ENCODE measurements at places on chromosomes 6 and 20.
A peak's percentile ranks its signal among the peaks of the same experiment; 100 is the strongest.

DNA sequence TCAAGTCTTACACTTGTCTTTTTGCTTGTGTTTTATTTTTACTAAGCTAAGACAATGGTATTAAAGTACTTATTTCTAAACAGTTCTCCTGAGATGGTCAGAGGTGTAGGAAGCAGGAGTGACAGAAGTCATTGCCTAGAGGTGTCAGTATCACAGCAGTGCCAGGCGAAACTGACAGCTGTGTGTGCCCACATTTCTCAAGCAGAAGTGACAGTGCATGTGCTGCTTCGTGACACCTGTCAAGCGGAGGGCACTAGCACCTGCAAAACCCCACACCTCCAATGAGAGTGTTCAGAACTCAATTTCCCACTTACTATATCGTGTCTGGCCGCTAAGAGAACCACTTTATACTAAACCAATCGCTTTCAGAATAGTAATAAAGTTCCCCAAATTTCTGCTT, 82.8 kb downstream of the SLC23A2 start:
- no peak for DNase-seq

DNA sequence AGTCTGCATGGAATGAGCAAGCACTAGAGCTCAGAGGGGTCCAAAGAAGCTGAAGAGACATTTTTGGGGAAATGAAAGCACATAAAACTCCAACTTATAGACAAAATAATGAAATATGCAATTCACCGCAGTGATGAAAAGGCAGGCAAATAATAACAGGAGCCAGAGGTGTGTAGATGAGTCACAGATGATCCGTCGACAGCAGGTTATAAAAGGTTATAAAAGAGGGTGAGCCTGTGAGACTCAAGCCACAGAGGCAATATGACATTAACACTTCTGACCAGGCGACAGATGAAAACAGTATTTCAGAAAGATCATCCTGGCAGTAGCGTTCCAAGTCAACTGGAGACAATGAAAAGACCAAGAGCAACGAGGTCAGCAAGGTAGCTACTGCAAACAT, 35.8 kb upstream of the ANKRD60 start:
- no peak for DNase-seq

GRCh38 chr20:34753706-34754461, 49.7 kb downstream of the TP53INP2 start:
- no peak for DNase-seq

DNA sequence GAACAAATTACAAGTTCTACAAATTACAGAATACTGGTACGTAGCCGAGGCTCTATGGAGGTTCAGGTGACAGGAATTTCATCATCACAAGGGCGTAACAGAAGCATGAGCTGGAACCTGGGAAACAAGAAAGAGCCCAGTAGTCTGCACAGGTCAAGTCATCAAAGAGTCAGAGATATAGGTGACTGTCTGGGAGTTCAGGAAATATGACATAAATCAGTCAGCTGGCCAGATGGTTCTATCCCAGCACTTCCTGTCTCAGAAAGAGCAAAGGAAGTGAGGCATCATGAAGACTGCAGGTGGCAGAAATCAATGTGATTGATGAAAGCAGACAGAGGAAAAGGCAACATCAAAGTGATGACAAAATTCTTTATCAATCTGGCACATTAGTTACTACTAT, 23.3 kb downstream of the MYCT1 start:
- no peak for DNase-seq

GRCh38 chr6:29925727-29926412, 16.5 kb upstream of the HLA-A start:
- no peak for DNase-seq

GRCh38 chr6:22091424-22091948, 205.3 kb downstream of the PRL start:
- no peak for DNase-seq

- DNase-seq, result no peak
Observed at GRCh38 chr6:119128252-119128912, 49.9 kb upstream of the FAM184A start.

DNA sequence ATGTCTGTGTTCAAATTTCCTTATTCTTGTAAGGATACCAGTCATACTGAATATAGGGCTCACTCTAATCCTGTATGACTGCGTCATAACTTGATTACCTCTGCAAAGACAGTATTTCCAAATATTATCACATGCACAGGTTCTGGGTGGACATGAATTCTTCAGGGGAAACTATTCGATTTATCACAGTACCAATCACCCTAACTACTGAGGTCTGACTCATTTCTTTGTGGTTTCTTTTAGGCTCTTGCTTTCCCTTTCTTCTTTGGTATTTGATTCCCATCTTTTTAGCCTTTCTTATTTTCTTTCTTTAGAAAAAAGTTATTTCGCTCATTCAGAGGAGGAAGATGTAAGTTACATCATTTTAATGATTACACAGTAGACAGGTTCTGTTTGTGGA, 40.3 kb upstream of the TBX18 start:
- no peak for DNase-seq

GRCh38 chr20:62875419-62876361, 14.1 kb upstream of the TCFL5 start:
- DNase-seq, result peak; percentile 72

GRCh38 chr6:154653385-154653784, 79.8 kb upstream of the SCAF8 start:
- DNase-seq, result no peak

- DNase-seq, result no peak
Observed at GRCh38 chr20:44684047-44684967, 30.9 kb upstream of the CCN5 start.

DNA sequence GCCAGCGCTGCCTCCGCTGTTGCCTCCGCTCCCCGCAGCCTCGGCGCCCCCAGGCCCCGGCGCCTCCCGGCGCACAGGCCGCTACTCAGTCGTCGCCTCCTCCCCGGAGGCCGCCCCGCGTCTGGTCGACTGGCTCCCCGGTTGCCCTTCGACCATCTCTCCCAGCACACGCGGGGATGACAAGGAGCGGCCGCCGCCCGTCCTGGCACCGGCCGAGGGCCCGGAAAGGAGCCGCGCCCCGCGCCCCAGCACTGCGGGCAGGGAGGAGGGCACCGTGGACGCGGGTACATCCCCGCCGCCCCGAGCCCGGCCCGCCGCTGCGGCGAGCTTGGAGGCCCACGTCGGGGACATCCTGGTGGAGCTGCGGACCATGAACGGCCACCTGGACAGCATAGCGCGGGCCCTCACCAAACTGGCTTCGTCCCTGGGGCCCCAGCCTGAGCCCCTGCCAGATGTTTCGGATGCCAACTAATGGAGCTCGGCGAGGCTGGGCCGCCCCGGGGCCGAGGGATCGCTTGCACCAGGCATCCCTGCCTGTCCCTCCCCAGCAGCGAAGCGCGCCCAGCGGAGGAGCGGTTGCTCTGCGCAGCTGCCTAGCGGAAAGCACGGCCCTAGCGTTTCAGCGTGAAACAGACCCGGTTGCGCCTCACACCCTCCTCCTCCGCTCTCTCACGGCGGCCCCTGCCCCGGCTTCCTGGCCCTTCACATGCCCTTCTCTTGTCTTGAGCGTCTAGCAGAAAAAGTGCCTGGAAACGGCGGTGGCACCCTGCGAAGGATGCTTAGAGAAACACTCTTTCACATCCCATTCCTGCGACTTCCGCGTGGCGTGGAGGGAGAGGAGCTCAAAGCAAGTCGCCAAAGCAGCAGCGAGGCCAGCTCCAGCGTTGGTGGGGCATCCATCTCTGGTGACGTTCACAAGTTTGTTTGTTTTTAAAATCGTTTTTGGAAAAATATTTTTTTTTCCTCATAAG, 285.8 kb upstream of the SUPT3H start:
- no peak for DNase-seq

GRCh38 chr6:152180601-152181000, 373.1 kb downstream of the ESR1 start:
- no peak for DNase-seq

- DNase-seq, result no peak
Observed at GRCh38 chr6:2857580-2858337, 16.1 kb upstream of the SERPINB1 start.

GRCh38 chr6:41132254-41132653, 21.9 kb downstream of the TREML1 start:
- DNase-seq, result no peak

DNA sequence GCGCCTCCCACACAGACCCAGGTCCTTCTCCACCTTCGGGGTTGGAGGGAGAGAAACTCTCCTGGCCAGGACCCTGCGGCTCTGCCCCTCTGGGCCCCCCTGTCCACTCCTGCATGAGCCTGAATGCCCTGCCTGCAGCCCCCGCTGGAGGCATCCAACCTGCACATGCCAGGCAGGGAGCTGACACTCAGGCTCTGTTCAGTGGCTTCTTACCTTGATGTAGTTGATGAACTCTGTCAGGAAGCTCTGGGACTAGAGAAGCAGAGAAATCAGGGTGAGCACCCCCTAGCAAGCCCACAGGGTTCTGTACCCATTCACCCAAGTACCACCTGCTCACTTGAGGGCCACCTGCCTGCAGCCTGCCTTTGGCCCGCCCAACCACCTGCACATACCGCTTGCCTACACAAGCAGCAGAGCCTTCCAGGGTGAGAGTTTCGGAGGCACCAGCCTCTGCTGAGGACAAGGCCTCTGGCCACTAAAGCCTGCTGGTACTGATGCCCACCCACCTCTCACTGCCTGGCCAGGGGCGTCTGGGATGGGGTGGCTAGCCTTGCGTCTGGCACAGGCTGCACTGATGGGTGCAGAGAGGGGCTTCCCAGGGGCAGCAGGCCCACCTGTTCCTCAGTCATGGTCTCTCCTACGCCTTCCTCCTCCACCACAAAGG, 9.7 kb downstream of the DDRGK1 start:
- DNase-seq, result no peak

- DNase-seq, result no peak
Observed at GRCh38 chr6:151512481-151512880, 18.7 kb downstream of the CCDC170 start.

- DNase-seq, result no peak
Observed at GRCh38 chr6:169473663-169474062, 220.0 kb upstream of the THBS2 start.

GRCh38 chr6:133724726-133725125, 164.2 kb upstream of the TCF21 start:
- DNase-seq, result no peak

GRCh38 chr6:95681736-95682135, 104.4 kb downstream of the MANEA start:
- no peak for DNase-seq

GRCh38 chr6:137707590-137708360, 159.3 kb upstream of the TNFAIP3 start:
- DNase-seq, result peak; percentile 69

GRCh38 chr20:20887593-20888265, 175.3 kb upstream of the RALGAPA2 start:
- peak; percentile 54 for DNase-seq

DNA sequence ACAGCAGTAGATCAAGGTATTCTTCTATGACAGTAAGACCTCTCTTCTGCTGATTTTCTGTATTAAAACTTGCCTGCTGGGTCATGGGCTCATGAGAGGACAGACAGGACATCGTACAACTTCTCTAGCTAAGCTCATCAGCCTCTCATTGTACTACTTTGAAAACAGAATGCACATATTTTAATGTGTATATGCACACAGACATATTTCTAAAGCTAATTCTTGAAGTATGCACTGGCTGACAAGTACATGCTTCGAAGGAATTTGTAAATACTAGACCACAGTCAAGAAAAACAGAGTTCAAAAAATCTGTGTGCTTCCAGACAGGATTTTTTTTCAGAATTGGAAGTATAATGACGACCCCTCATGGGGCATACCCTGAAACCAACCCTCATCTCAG, 81.7 kb upstream of the CD83 start:
- DNase-seq, result no peak

GRCh38 chr6:158803733-158804143, 15.4 kb downstream of the EZR start:
- no peak for DNase-seq

DNA sequence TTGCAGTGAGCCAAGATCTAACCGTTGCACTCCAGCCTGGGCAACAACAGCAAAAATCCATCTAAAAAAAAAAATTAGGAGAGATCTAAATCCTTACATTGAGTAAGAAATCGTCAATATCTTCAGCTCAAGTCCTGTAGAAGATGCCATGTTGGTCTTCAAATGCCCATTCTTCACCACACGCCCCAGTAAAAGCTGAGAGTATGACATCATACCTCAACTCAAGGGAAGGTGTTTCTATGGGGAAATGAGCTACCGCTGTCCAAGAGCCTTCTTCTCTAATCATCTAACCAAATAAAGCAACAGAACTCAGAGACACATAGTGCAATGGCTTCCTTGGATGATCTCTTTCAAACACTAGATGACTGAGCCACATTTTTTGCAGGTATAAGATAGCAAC, 2.5 kb upstream of the ZC3H12D start:
- no peak for DNase-seq

DNA sequence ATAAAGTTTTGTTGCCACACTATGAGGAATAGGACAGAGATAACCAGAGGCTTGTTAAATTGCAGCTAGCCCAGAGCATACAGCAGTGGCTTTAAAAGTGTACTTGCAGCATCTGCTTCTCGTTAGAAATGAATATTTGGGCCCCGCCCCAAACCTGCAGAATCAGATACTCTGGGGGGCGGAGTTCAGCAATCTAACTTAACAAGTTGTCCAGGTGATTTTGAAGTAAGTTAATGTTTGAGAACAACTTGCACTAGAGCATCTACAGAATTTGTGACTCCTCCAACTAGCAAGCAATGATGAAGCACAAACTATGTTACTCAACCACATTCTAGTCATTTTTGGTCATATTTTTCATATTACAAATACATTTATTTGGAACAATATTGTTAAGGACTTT, 10.6 kb upstream of the SUPT3H start:
- DNase-seq, result no peak

DNA sequence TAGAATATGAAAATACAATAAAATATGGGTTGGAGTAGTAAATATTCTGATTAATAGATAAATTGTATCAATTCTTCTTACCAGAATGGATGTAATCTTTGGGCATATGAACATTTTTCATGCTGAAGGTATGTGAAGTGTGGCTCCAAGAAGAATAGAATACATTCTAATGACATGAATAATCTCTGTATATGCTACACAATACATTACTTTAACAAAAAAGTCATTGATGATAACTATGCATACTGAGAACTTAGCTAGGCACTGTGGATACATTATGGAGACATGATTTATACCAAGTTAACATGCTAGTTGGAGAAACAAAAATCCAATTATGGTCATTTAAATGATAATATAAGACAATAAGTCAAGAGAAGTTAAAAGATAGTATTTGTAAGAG, 62.7 kb upstream of the HDAC2 start:
- no peak for DNase-seq

GRCh38 chr20:8039042-8039441, 19.5 kb upstream of the TMX4 start:
- DNase-seq, result no peak

GRCh38 chr20:40584130-40584809, 104.8 kb downstream of the MAFB start:
- DNase-seq, result no peak

GRCh38 chr20:44455126-44455525, 20.5 kb upstream of the TTPAL start:
- DNase-seq, result no peak
